GM04504 (cell line): ENCODE measurements at places on chromosomes 13 and 19.
A peak's percentile ranks its signal among the peaks of the same experiment; 100 is the strongest.

GRCh38 chr13:55577082-55577846 is 1563.5 kb upstream of the PRR20A start:
- no peak for DNase-seq

GRCh38 chr13:31537052-31537451 is 202.3 kb upstream of the RXFP2 start:
- DNase-seq = no peak

DNA sequence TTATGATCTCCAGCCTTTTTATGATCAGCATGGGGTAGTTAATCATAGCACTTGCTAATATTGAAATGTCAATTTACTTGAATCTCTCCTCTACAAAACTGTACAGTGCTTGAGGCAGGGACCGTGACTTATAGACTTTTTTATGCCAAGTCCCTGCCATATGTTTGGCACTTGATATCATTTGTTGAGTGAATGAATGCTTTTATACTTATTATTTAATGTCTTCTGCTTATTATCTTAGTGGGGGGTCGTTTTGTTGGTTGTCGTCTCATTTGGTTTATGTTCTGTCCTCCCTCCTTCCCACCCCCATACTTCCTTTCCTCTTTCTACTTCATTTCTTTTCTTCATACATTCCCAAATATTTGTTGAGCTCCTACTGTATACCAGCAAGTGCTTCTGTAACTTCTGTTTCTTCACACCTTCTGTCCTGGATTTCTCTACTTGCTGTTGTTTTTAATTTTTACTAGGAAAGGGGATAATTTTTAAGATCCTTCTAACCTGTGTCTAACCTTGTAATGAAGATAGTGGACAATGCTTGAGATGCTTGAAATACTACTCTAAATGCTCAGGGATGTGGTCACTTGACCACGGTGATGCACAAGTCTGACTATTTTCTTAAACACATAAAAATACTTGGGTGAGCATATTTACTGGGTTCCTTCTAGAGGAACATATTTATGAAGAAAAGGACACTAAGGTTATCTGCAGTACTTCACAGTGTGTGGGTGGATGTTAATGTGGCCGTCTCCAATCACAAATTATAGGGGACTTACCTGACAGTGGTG is 223.8 kb downstream of the TDRD3 start:
- no peak for DNase-seq

DNA sequence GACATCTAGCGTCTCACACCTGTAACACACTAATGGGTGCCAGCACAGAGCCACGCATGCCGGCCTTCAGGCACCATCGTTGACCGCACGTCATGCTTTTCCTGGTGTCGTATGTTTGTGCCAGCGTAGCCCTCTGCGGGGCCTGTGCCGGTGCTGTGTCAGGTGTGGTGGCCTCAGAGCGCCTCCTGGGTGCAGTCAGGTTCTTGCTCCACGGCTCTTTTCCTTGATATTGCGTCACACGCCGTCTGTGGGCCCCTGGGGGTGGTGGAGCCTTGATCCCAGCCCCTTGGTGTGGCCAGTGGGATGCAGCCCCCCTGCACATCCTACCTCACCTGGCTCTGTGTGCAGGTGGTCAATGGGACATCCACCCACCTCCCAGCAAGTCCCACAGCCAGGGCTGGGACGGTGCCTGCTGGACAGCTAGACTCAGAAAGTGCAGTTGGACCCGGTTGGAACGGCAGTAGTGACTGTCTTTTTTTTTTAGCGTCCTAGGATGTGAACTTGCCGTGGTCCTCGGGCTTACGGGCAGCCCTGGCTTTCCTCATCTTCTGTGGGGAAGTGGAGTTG is 24.5 kb downstream of the TFDP1 start:
- no peak for DNase-seq

DNA sequence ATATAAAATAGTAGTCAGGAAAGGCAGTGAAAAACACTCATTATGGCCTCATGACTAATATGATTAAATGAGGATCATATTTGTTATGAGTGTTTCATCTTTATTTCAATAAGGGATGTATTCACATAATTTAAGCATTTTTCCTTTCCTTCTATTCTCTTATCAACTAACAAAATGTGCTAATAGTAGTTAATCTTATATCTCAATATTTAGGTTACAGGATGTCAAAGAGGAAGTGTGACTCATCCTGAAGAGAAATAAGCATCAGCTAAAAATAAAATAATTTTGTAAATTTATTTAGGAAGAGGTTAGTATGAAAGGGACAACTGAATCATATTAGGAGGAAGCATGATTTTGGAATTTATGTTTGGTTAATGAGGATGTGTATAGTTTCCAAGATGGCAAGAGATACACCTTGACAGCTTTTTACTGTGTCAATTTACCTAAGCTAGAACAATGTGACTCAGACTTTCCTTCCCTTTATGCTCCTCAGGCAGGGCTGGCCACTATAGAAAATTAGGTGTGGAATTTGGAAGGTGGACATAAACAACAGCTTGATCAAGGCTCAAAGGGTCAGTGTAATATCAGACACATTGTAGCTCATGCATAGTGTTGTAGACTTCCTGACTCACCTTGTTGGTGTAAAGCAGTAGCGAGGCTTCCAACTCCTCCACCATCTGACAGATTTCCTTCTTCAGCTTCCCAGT is 172.7 kb downstream of the SLITRK1 start:
- no peak for DNase-seq

- DNase-seq = no peak
These were observed 292.9 kb downstream of the DNAJC15 start for GRCh38 chr13:43316281-43316680.

DNA sequence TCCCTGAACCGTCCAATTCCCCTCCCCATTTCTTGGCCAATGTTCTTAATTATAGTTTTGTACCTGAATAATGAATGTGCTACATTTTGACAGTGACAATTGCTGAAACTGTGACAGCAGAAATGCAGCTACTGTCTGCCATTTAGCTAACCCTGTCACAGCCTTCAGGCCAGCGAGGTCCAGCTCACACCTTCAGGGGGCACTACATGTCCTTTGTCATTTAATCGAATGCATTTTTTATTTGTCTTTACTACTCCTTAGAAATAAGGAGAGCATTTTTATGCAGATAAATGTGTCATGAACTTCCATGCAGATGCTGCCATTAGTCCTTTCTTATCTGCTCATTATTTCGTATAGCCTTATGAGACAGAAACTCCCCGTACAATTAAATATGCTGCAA is 159.9 kb downstream of the MZT1 start:
- no peak for DNase-seq

DNA sequence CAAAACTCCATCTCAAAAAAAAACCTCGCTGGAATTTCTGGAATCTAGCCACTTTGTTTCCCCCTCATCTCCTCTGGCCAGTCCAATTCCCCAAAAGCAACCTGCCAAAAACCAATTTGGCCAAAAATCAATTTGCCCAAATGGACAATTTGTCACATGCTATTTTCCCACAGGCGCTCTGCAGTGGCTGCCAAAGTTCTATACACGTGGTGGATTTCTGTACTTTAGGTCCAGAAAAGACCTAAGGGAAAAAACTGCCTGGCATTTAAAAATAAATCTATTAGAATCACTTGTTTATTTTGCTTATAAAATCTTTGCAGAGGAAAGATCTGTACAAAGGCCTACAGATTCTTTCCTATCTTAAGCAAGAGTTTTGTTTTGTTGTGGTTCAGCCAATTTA is 79.4 kb downstream of the MAP4K1 start:
- no peak for DNase-seq

DNA sequence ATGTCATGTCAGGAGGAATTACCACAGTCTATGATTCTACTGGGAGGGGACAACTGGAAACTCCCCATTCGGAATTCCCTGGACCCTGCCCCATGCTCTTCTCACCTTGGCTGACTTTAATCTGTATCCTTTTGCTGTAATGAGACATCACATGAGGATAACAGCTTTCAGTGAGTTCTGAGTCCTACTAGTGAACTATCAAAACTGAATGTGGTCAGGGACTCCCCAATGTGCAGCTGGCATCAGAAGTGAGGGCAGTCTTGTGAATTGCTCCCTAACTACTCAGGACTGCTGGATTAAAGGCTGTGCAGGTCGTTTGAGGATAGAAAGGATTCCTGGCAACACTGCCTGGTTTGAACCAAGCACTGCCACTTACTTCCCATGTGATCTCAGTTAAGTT is 15.2 kb downstream of the SIGLEC7 start:
- DNase-seq = no peak

- DNase-seq = no peak
These were observed 5.6 kb downstream of the PTOV1 start for GRCh38 chr19:49856574-49857021.

DNA sequence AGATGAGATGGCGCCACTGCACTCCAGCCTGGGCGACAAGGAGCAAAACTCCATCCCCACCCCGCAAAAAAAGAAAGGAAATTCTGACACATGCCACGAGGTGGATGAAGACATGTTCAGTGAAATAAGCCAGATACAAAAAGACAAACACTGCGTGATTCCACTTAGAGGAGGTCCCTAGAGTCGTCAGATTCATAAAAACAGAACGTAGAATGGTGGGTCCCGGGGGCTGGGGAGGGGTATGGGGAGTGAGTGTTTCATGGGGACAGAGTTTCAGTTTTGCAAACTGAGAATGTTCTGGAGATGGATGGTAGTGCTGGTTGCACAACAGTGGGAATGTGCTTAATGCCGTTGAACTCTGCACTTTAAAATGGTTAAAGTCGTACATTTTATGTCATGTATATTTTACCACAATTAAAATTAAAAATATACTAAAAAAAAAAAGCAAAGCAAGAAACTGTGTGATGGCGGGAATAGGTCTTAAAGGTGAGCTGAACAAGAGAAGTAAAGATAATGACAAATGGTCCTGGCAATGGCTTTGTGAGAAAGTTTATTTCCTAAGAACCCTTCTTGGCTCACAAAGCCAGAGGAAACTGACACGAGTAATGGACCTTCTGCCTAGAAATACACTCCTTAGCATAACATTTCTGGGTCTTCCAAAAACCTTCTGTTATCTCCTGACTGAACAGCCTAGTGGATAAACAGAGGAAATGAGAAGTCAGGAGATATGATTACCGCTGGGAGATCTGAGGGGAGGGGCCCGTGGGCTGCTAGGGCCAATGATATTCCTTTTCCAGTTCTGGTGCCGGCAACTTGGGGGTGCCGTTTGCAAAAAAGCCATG is 4.2 kb upstream of the SPC24 start:
- no peak for DNase-seq

GRCh38 chr19:35167251-35168119 is 12.9 kb downstream of the FXYD5 start:
- DNase-seq = no peak

DNA sequence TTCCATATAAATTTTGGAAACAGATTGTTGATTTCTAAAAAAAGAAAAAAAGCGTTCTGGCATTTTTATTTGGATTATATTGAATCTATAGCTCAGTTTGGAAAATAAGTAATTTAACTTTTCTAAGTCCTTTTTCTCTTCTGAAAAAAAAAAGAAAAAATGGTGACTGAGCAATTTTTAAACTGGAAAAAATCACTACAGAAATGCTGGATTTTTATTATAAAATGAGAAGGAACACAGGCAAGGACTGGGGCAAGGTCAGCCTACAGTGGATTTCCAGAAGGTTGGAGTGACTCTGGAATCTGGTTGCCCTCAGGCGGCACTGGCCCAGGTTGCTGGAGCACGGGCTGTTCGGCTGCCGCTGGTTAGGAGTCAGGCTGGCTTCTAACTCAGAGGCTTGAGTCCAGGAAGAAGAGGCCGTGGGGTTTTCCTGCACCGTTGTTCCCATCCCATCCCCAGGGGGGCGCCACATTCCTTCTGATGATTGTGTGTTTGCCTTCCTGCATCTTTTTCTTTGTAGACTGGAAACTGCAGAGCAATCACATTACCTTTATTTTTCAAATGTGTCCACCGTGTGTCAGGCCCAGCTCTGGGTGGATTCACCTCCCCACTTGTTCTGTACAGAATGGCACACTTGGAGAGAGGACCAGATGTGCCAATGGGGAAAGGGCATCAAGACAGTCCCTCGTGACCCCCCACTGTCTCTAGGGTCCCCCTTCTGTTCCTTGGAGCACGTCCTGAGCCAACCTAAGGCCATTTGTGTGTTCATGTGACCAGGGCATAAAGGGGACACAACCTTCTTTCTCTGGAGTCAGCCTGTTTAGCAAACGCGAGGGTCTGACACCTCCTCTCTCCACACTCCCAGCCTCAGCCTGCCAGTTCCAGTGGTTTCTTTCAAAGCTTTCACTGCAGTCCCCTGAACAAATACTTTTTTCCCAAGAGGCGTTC is 44.5 kb upstream of the GTF3A start:
- DNase-seq = peak; percentile 39

DNA sequence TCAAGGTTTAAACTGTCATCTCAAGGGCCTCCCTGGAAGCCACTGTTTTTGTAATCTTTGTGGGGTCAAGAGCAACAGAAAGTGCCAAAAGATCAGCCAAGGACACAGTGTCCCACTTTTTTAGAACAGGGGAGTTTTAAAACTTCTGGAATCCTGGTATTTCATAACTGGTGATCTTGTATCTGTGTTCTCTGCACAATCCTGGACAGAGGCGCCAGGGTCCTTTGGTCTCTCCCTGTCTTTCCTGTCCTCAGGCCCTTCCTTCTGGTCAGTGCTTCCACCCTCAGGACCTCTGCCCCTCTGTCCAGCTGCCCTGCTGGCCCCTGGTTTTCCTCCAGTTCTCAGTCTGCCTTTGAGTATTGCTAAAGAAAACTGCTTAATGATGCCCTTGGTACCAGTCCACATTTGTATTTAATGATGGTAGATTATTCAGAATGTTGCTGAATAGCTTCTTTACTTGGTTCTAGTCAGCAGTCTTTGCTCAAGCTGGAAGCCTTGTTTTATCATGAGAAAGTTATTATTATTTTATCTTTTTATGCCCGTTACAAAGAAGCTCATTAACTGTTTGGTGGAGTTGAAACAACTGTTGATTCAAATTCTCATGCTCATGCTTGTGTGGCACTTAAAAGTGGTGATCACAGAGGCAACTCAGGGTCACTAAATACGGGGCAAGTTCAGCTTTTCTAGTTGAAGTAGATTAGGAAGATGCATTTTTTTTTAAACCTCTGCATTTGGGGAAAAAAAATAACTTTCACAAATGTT is 47.5 kb downstream of the WASF3 start:
- DNase-seq = no peak

DNA sequence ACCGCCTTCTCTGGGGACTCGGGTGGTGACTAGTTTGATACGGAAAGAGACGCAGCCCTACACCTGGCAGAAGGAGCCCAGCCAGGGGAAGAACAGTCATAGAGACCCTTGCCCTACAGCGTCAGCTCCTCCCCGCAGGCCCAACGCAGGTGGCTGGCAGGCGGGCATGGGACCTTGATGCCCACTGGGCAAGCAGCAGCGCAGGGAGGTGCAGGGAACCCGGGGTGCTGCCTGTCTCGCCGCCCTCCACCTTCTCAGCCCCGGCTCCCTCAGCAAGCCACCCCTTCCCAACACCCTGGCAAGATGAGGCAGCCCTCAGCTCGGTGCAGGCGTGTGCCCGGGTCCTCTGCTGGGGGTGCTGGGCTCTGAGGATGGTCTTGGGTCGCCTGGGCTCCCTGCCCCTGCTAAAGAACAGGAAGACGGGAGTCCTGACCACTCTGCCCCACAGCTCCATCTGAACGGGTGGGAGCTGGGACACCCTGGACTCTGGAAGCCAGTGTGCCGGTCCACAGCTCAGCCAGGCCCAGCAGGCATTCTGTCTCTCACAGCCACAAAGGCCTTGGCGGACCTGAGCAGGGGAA is 9.0 kb downstream of the MIER2 start:
- no peak for DNase-seq

GRCh38 chr19:54517483-54517882 is 14.9 kb downstream of the LAIR2 start:
- no peak for DNase-seq

GRCh38 chr19:13286195-13286985 is 136.2 kb downstream of the IER2 start:
- DNase-seq = no peak
